ENCODE measurements at places on chromosomes 11 and 22.

DNA sequence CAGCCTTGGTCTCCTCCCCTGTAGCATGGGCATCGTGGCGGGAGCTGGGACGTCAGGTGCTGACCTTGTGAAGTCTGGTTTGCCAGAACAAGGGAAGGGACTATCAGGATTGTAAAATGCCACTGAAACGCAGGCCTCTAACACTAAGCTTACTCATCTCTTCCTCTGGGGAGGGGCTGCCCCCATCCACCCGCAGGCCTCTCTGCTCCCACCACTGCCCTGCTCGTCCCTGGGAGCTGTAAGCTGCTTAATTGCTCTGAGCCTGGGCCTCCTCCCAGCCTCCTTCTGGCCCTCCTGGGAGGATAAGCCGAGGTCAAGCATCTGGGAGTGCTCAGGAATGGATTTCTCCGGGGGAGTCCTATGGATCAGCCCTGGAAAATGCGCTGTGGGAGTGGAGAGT is 8.4 kb downstream of the SHISAL1 start:
- DNase-seq: no peak

DNA sequence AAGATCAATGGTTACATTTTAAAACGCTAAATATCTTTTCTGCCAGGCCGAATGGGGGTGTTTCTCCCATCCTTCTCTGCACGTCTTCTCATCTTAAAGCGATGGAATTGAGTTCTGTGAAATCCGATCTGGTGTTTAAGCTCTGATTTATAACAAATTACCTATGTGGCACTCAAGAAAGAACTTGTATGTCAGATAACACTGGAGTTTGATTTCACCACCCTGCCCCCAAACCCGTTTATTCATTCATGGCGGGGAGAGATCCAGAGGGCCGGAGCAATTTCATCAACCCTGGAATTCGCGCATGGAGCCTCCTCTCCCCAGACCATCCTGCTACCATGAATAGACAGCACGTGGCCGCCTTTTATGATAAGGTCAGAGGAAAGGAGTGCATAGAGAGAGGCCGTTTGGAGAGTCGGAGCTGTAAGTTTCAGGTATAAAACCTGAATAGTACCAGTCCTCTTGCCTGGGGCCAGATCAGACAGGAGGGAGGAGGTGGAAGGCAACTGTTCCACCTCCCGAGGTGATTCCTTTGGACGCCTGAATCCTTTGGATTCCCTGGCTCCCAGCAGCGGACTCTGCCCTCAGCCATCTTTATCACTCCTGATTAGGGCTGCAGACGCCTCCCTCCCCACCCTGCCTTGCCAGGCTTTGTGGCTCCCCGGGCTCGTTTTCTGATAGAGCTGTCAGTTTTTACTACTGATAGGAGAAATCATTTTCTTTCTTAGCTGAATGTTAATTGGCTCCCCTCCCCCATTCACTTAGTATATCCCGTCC is 27.3 kb upstream of the NFAM1 start:
- DNase-seq: no peak

DNA sequence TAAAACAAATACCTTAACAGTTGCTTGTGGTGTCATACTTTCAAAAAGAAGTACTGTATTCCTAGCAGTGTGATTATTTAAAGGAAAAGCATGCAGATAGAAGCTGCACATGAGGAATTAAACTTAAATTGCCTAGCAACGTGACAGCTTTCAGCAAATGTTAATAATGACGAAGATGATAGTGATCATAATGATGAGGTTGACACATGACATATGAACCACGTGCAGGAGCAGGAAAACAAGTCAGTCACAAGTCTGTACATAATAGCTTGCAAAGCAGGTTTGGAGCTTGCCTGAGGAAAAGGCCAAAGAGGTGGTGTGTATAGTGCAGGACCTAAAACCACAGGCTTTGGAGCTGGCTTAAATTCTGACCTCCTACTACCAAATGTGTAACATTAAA is 30.6 kb upstream of the PIK3C2A start:
- no peak for DNase-seq

DNA sequence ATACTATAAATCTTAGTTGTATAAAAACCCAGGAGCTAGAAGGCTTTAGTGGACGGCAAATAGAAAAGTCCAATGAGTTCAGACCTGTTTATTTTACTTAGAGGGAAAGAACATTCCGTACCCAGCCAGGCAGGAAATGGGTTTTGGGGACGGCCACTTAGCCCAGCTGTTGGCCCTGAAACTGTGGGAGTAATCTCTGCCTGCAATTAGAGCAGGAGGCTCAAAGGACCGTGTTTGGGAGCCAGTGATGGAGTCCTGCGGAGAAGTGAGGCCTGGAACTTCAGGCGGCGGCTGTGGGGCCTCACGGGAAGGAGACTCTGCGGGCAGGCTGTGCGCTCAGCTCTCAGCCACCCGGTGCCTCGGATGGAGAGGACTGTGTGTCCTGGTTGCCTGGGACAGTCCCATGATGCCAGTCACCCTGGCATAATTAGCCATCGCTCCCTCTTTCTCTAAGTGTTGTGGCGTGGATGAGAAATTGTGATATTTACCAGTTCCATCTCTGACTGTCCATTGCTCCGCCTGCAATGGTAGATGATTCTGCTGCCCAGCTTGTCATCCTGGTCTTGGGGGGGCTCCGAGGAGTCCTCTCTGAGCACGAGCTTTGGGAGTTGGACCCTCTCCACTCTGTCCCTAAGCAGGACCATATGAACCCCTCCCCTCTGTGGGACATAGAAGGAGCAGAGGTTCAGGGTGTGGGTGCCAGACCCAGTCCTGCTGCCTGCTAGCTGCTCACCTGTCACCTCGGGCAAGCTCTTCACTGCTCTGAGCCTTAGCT is 530.3 kb downstream of the TBC1D22A start:
- no peak for DNase-seq

DNA sequence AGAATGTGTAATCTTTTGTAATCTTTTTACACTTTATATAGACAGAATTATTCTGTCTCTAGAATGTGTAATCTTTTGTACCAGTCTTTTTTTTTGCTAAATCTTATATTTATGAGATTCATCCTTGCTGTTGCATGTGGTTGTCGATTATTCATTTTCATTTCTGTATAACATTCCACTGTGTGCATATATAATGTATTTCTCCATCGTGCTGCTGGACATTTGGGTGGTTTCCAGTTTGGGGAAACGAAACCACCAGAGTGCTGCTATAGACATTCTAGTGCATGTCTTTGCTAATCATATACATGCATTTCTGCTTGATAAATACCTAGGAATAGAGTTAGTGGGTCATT is 146.5 kb downstream of the GRIK4 start:
- DNase-seq: no peak

DNA sequence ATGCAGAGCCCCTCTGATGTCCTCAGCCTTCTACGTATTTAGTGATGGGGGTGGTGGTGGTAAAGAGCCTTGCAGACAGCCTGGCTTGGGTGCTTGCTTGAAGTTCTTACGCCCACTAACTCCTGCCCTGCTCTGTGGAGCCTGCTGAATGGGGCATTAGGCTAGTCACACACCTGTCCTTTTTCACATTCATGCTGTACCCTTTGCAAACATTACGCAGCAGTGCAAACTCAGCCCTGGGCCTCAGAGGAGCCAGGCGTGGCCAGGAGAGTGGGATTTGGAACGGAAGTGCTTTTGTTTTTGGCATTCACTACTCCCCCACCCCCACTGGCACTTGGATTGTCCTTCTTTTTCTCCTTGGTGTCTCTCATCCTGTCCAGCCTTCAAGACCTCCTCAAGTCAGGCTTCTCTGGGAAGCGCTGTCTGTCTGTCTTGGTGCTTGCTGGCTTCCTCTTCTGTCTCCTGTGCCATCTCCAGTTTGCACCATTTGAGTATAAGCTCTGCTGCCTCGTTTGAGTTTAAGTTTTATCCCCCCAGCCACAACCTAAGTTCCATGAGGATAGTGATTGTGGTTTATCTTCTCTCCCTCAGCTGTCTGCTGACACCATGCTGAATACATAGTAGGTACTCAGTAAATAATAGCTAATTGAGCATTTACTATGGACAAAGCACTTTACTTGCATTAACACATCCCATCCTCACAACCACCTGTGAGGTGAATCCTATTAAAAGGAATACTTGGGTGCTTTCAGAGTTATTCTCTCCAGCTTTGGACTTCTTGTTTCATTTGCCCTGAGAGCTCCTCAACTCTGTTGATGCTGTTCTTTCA is 26.7 kb downstream of the ZBTB16 start:
- DNase-seq: no peak

DNA sequence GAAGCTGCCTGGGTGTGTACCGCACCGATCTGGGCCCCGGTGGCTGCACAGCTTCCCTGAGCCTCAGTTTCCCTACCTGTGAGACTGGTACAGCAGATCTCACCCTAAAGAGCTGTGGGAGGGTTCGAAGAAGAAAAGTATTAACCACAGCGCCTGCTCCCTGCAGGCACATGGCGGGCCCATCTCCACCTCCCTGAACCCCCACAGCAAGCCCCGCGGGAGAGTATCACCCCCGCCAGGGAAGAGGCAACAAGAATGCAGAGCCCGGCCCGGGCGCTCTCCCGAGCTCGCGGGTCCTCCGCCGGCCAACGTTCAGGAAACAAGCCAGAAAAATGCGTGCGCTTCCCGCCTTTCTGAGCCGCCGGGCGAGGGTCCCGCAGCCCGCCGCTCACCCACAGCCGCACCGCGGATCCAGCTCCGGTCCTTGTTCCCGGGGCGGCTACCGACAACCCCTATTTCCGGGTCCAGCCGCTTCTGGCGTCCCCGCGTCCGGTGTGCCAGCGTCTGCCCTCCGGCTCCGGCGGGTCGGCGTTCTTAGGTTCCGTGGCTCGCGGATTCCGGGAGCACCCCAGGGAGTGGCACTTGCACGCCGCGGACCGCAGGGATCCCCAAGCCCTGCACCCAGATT is at the start of gene TOP3B:
TSS of gene TOP3B (minus strand) at position 450 of the 628 bp plus-strand sequence. CDS start 7,078 bp downstream, outside the sequence.
- DNase-seq: peak; percentile 41

- DNase-seq: no peak
These were observed 33.0 kb downstream of the DKK3 start for GRCh38 chr11:11975201-11976092.
